AG09309 (cell line): ENCODE measurements at places on chromosomes 7 and 10.

DNA sequence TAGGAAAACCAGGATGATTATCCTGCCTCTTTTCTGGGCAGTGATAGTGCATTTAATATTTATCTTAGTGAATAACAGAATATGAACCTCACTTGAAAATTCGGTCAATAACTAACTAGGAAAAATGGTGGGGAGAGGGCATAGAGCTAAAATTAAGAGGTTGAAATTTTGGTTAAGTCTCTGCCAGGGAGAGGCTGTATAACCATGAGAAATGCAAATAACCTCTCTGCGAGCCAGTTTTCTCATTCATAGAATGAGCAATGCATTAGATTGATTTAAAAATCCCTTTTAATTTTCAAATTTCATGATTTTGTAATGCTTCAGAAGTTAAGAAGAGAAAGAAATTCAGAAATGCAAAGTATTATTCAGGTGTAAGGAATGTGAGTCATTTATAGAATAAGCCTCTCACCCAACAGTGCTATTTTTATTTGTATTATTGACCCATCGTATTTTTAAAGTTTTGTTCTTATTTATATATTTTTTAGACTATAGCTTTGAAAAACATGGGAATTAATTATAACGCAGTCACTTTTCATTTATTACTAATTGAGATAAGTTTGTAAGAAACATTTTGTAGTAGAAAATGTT is 104.7 kb downstream of the PHF14 start:
- no peak for DNase-seq

GRCh38 chr10:47301833-47302232 is 1.8 kb downstream of the GDF10 start:
- DNase-seq: no peak

- DNase-seq: no peak
Measured at GRCh38 chr10:86979977-86980448, 11.7 kb downstream of the ADIRF start.

- DNase-seq: no peak
Measured at GRCh38 chr7:94907026-94907810, at the start of gene PPP1R9A. Gene PPP1R9A (plus strand): TSS chr7:94907594. CDS start chr7:94910114, 2,520 bp downstream.

- DNase-seq: no peak
Measured at GRCh38 chr7:65800890-65801341, 72.0 kb upstream of the VKORC1L1 start.

DNA sequence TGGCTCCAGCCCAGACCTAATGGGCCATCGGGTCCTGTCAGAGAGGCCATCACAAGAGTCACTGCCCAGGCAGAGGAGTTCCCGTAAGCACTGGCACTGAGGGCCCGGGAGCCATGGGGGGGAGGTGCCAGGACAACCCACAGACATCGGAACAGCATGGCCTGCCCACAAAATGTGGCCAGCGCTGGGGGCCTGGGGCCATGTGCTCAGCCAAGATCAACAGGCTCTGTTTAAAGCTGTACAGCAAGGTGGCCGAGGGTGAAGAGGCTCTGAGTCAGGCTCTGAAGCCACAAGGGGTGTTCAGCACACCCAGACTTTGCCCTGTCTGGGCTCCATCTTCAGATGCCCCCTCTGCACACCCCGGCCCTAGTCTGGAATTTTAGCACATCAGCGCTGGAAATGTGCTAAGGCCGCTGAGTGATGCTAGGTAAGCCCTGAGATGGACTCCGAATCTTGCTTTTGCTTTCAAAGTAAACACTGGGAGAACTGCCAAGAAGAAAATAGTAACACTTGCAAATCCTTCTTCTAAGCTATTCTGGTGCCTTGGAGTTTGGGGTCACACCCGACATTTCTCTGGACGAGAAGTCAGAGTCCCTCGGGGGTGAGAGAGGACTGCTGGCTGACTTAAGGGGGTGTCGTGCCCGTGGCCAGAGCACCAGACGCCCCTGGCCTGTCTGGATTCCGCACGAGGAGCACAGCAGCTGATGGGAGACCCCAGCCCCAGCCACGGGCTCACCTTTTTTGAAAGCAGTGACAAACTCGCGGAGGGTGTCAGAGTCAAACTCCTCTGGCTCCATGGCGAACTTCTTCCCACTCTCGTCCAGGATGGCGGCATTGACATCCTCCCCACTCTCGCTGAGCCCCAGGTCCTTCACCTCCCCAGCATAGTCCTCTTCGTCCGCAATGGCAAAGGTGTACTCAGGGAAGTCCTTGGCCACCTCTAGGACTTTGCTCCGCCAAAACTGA is 23.6 kb downstream of the PDIA4 start:
- DNase-seq: no peak

DNA sequence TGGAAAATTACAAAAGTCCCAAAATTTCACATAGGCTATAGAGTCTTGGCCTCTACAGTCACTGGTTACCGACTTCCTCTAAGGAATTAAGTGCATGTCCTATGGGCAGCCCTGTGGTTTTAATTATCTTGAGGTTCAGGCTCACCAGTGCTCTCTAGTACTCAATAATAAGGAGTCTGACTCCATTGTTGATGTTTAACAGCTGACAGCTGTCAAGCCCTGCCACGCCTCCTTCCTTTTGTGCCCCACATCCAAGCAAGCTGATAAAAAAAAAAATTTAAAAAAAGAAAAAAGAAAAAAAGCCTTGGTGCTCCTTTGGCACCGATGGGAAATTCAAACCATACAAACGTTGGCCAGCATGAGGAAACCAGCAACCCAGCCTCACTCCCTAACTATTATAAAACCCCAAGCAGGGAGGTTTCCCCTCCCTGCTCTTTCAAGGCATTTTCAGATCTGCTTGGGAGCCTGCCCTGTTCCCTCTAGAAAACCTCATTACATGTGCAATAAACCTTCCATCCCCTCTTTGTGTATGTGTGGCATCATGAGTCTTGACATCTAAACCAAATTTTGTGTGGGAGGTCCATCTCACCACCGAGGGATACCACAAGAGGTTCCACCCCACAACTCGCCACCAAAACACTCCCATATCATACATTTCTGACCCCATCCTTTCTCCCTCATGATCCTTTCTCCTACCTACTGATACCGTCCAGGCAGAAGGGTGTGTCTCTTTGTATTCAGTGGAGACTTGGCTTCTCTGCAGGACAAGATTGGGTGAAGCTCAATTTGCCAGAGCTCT is 70.9 kb upstream of the CCDC71L start:
- peak; percentile 39 for DNase-seq

- DNase-seq: no peak
Measured at GRCh38 chr7:29556405-29557195, 7.0 kb upstream of the PRR15 start.

DNA sequence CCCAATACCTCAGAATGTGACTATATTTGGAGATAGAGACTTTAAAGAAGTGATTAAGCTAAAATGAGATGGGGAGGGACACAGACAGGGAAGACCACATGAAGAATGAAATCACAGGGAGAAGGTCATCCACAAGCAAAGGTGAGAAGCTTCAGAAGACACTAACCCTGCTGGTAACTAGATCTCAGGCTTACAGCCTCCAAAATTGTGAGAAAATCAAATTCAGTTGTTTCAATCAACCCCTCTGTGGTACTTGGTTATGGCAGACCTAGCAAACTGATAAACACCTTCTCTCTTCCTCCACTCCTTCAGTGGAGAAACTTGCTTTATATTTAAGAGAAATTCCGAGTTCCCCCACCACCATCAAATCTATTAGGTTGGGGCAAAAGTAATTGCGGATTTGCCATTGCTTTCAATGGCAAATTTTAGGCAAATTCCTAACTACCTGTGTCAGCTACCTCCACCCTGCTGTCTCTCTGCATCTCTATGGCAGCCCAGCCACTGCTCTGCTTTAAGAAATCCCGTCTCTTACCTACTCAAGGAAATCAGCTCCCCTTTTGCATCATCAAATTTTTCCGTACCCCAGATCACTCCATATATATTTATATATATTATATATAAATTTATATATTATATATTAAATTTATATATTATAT is 38.2 kb downstream of the SEMA3E start:
- no peak for DNase-seq

- DNase-seq: no peak
Measured at GRCh38 chr7:100694098-100694745, at the start of gene GIGYF1. Gene GIGYF1 (minus strand): TSS chr7:100694250. CDS start chr7:100688238, 6,012 bp downstream.

DNA sequence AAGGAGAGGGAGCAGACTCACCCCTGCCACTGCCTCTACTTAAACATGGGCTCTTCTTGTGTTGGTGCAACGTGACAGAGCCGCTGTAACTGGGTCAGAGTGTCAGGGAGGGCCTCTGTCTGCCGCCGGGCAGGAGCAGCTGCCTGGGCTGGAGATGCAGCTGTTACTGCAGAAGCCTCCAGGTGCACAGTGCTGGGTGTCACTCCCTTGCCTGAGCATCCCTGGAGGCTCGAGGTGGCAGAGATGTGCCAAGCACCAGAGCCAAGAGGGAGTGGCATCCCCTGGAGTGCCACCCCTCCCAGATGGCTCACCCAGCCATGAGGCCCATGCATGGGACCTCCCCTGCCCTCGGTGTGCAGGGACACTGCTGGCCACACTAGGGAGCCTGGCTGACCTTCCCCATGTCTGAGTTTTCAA is 145.7 kb downstream of the PRPF18 start:
- DNase-seq: no peak

DNA sequence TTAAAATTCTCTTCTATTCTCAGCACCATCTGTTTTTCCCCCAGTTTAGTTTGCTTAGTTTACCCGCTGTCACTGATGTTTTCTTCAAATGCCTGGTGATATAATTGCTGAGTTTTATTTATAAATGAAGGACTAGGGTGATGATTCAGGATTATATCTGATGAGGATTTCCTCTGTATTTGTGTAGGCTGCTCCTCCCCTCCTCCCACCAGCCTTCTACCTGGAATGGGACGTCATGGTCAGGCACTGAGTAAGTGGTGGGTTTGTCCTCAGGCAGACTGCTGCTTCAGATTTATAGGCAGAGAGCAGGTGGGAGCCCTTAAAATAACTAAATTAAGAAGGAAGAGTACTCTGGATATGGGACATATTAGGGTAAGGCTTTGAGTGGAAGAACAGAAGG is 35.8 kb downstream of the PALS2 start:
- no peak for DNase-seq

- no peak for DNase-seq
Measured at GRCh38 chr7:131341690-131342089, 14.0 kb downstream of the MKLN1 start.

- no peak for DNase-seq
Measured at GRCh38 chr7:50658696-50659095, 93.5 kb upstream of the DDC start.

GRCh38 chr7:132113536-132114371 is 462.5 kb downstream of the PLXNA4 start:
- DNase-seq: no peak

GRCh38 chr10:82856957-82857613 is 982.1 kb downstream of the NRG3 start:
- DNase-seq: no peak

DNA sequence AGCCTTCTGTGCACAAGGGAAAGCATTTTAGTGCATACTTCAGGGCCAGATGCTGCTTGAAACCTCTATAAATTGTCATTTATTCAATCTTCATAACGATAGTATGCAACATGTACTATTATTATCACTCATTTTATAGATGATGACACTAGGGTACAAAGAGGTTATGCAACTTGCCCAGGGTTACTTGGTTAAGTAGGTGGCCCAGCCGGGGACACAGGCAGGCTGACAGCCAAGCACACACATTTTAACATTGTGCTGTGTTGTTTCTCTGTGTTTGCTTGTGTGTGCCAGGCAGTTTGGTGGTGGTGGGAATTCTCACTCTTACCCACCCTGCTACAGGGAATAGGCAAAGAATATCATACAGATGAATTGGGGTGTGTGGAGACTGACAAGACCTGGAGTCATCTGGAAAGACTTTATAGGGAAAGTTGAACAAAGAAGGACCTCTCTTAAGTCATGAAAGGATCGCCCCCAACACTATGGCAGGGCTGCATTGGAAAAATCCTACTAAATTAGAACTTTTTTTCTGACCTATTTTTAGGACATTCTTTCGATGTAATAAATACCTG is 98.9 kb downstream of the MKX start:
- no peak for DNase-seq

DNA sequence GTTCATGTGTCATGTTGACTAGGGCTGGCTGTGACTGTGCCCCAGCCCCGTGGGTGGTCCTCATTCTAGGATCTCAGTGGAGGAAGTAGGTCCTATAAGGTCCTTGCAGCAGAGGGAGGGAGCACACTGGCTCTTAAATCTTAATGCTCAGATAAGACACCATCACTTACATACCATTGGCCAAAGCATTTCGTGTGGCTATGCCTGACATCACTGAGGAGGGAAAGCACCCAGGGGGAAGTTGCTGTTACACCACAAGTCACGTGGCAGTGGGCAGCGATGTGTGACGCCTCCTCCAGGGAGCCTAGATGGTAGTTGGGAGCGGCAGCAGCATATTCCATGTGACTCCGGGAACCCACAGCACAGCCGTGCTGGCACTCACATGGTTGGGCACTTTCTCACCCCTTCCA is 224.7 kb upstream of the SH2B2 start:
- DNase-seq: no peak

DNA sequence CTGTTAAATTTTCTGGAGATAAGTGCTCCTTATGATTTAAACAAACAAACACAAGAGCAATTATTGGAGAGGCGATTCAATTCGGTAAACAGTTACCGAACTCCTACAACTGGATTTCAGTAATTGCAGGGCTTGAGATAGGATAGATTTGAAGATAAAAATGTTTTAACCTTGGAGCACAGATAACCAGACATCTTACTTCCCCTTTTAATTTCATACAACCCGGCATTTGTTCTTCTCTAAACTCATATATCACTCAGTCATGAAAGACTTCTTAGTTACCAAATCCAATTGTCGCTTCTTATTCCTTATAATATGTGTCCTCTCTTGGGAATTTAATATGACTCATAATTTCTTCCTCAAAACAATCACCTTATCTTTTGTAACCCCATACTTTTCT is 235.9 kb upstream of the CSTF2T start:
- no peak for DNase-seq

DNA sequence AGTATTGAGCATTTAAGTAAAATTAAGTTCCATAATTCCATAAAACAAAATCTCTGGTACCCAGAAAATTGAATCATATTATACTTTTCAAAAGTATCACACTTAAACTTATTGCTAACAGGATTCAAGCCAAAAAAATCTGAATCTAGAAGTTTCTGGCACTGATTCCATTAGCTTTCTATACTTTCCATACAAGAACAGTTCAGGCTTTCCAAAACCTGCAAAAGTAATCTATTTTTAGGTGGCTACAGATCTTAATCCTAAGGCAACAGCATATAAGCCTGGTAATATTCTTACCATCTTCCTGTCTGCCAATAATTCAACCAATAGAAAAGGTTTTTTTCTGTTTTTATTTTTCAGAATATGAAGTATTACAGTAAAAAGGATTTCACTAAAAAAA is 185.0 kb downstream of the CRPPA start:
- DNase-seq: no peak

GRCh38 chr7:128920913-128921582 is 10.5 kb upstream of the KCP start:
- DNase-seq: no peak

GRCh38 chr7:21690705-21691104 is 147.9 kb downstream of the DNAH11 start:
- no peak for DNase-seq

DNA sequence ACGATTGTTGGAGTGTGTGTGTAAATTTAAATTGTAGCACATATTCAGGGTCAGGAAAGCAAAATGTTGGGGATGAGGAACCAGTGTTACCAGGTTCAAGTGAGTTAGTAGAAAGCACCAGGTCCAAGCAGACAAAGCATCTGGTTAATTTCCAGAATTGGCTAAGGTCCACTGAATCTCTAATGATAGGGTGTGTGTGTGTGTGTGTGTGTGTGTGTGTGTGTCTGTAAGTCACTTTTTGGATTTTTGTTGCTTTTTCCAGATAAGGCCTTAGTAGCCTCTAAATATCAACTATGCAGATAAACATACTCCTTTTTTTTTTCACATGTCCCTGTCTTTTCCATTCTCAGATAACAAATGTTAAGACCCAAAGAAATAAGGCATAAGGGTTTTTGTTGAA is 36.6 kb upstream of the FMC1 start:
- no peak for DNase-seq

- DNase-seq: no peak
Measured at GRCh38 chr10:109029870-109030269, 893.4 kb downstream of the XPNPEP1 start.
